Posterior vena cava (tissue), 2 donors: ENCODE measurements at places on chromosomes 1 and 21.

- DNase-seq: no peak
Observed at GRCh38 chr1:17472814-17473213, 33.3 kb upstream of the RCC2 start.

- no peak for DNase-seq
Observed at GRCh38 chr1:1596493-1597274, 3.3 kb downstream of the FNDC10 start.

GRCh38 chr1:152735648-152736047, 22.2 kb upstream of the KPRP start:
- DNase-seq: no peak

- no peak for DNase-seq
Observed at GRCh38 chr1:97160818-97161217, 439.2 kb downstream of the PTBP2 start.

- DNase-seq: no peak
Observed at GRCh38 chr1:232764458-232765251, 40.6 kb upstream of the MAP10 start.

DNA sequence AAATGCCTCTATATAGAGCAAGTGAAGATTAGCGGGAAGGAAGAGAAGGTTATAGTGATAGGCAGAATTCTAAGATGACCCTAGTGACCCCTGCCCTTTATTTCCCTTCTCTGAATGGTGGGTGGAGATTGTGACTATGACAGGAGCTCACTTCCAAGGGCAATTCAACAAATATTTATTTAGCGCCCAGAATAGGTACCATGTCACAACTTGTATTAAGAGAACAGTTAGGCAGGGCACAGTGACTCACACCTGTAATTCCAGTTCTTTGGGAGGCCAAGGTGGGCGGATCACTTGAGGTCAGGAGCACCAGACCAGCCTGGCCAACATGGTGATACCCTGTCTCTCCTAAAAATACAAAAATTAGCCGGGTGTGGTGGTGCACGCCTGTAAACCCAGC, 236.0 kb upstream of the POGK start:
- no peak for DNase-seq

- no peak for DNase-seq
Observed at GRCh38 chr1:192901500-192901899, 92.7 kb downstream of the RGS2 start.

DNA sequence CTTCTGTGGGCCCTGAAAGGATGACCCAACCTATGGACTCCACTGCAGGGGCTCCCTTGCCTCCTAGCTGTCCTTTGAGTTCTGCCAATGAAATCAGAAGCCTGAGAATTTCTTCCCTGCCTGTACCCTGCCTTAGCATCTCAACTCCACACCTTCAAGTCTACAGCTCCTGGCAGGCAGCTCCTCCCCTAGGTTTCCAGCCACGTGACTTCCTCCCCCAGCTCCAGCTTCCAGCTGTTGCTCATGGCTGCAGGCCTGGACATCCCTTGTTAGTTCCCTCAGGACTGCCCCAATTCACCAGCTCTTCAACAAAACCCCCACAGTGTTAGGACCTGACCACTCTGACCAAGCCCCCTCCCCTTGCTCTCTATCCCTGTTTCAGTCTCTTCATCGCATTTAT, 2.4 kb downstream of the RCAN1 start:
- DNase-seq: no peak

DNA sequence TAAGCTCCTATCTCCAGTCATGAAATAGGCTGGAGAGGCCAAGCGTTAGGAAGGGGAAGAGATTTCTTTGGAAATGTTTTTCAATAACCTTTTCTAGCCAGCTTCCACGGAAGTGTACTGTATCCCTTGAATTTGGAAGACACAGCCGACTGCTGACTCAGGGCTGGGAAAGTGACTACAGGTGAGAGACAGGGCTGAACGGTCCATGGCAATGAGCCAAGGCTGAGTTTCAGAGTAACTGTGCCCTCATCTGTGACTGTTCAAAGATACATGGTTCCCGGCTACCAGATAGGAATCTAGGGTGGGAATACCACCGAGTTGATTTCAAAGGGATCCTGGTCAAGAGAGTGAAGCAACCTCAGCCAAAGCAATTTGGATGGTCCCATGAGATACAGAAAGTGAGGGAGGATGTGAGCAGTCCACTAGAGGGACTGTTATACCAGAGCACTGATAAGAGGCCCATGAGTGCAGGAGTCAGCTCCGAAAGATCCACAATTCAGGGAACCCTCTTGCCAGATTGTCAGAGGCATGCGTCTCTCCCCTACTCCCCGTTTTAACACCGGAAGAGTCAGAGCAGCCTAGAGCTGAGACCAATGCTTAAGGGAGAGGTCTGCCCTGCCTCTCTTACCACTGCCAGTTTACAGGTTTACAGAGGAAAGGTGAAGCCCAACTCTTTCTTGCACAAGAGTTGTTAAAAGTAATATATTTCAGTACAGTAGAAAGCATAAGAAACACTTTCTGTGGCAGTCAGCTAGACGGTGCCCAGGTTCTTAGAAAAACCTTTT, 3.2 kb upstream of the KRTAP19-8 start:
- DNase-seq: no peak

DNA sequence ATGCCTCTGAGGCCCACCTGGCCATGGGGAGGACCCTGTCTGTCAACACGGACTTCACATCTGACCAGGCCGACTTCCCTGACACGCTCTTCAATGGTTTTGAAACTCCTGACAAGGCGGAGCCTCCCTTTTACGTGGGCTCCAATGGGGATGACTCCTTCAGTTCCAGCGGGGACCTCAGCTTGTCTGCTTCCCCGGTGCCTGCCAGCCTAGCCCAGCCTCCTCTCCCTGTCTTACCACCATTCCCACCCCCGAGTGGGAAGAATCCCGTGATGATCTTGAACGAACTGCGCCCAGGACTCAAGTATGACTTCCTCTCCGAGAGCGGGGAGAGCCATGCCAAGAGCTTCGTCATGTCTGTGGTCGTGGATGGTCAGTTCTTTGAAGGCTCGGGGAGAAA, 101.8 kb downstream of the ADARB1 start:
- DNase-seq: peak; percentile 58

GRCh38 chr21:41615613-41616012, 107.7 kb upstream of the TMPRSS2 start:
- DNase-seq: no peak

GRCh38 chr1:9890224-9890731, 19.8 kb downstream of the CTNNBIP1 start:
- no peak for DNase-seq

GRCh38 chr1:10720635-10721034, 75.8 kb downstream of the CASZ1 start:
- no peak for DNase-seq

DNA sequence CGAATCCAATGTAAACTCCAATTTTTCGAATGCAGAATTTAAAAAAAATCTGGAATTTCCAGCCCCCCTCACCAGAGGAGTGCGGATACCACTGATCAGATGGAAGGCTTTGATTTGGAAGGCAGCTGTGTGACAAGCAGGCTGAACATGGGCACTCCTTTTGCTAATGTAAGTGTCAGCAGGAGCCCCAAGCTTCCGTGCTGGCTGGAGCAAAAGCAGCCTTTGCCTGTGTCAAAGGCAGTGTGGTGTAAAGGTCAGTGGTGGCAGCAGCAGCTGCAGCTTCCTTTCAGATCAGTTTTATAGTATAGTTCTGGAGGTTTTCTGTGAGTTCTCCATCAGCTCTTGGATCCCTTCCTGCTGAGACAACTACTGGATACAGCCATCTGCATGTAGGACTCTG, 259.9 kb downstream of the CTH start:
- no peak for DNase-seq

GRCh38 chr1:86150553-86151055, 6.0 kb downstream of the COL24A1 start:
- no peak for DNase-seq

DNA sequence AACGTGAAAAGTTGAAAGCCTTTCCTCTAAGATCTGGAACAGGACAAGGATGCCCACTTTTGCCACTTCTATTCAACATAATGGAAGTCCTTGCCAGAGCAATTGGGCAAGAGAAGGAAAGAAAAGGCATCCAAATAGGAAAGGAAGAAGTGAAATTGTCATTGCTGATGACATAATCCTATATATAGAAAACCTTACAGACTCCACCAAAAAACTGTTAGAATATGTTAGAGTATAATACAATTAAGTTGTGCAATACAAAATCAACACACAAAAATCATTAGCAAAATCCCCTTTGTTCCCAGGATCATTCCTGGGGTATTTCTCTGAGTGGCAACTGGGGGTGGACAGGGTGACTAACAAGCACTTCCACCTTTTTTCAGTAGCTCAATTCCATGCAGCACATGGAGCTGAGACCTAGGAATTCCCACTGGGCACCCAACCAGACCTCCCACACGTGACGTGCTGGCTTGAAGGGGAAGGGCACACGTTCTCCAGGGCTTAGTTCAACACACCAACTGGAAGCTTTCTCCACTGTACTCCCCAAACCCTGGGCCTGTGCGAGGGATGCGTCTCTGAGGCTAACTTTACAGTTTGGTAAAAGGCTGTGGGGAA, 9.6 kb downstream of the STUM start:
- DNase-seq: no peak

DNA sequence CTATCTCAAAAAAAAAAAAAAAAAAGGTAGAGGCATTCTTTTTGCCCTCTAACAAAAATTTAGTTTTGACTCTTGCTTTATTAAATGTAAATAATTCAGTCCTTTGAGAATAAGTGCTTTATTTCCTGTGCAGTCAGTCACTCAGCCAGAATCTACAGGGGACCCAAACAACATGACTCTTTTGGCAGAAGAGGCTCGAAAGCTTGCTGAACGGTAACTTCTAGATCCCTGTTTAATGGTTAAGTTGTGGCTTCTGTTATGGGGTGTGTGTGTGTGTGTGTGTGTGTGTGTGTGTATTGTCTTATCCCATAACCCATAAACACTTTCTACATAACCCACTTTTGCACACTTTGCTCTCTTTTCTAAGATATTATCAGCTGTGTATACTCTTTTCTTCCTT, 54.9 kb upstream of the LAMC2 start:
- DNase-seq: no peak

GRCh38 chr1:243315893-243316292, 60.1 kb downstream of the SDCCAG8 start:
- DNase-seq: no peak

GRCh38 chr1:65334081-65334480, 24.7 kb downstream of the DNAJC6 start:
- DNase-seq: no peak

GRCh38 chr1:89855413-89856123, 34.7 kb downstream of the LRRC8D start:
- DNase-seq: no peak
